Immature natural killer cell (primary cell): ENCODE measurements at places on chromosomes 6 and 20. TPM values are rescaled to one million over a fixed set of nuclear protein-coding genes. Genes with fewer than 3 reads are reported as not detected.

DNA sequence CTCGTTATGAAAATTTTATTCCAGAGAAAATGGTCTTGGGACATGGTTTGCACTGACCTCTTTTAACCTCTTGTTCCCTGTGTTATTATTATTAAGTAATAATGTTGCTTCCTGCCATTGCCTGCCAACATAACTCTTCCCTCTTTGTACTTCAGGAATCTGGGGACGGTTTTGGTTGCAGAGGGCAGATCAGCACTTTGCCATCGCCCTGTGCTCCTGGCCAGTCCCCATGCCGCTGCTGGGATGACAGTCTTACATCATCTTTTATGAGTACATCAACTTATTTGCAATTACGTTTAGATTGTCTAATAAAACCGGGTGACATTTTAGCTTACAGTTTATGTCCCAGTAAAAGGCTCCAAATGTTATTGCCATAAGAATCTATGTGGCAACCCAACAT is 157.2 kb downstream of the CDH26 start:
- DNase-seq, result no peak

DNA sequence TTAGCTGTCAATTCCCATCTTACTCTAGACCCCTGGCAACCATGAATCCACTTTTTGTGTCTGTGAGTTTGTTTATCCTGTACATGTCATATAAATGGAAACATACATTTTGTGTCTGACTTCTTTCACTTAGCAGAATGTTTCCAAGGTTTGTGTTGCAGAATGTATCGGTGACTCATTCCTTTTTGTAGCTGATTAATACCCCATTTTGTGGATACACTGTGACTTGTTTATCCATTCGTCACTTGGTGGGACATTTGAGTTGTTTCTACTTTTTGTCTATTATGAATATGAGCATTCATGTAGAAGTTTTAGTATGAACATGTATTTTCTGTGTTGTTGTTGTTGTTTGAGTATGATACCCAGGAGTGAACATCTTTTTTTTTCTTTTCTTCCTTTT is 21.4 kb downstream of the CDYL start:
- DNase-seq, result no peak

GRCh38 chr6:140537211-140537610 is 1162.8 kb upstream of the CITED2 start:
- no peak for DNase-seq

GRCh38 chr6:53244958-53245357 is 96.3 kb upstream of the GCM1 start:
- no peak for DNase-seq

DNA sequence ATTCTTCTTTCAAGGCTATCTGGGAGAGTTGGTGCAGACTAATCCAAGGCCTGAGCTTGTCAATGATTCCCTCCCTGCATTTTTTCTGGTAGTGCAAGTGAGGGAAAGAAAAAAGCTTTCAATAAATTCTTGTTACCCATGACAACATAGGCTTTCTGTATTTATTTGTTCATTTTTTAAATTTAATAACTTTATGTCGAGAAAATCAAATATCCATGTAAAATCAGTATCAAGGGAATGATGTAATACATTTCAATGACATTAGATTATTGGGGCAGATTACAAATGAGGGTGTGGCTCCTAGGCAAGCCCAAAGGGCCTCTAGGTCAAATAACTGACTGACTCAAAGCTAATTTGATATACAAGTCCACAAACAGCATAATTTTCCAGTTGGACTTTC is 104.0 kb downstream of the GJA1 start:
- DNase-seq, result no peak

GRCh38 chr6:163741743-163742363 is 327.3 kb downstream of the QKI start:
- no peak for DNase-seq

- DNase-seq, result no peak
These were observed 19.1 kb upstream of the ZC3H12D start for GRCh38 chr6:149503872-149504271.

The C6orf141 gene
- polyA plus RNA-seq, result not detected
